Renal pelvis (tissue), 12 donors: ENCODE measurements at places on chromosomes 4 and X. TPM values are rescaled to one million over a fixed set of nuclear protein-coding genes. Genes with fewer than 3 reads are reported as not detected.

Gene GABRG1
- polyA plus RNA-seq = 0.06 TPM

Gene S100P
- polyA plus RNA-seq = 17.4 TPM

Gene RHOXF1
- 0.19 TPM for polyA plus RNA-seq

Gene FATE1
- not detected for polyA plus RNA-seq

Gene RASL11B
- 41.2 TPM for polyA plus RNA-seq
